ENCODE measurements at places on chromosomes 5 and 9. TPM values are rescaled to one million over a fixed set of nuclear protein-coding genes. Genes with fewer than 3 reads are reported as not detected.

PCDH12 gene
- 8.2 TPM for total RNA-seq

GRCh38 chr5:206406-206805 lies 11.5 kb downstream of the CCDC127 start:
- no peak for DNase-seq

DNA sequence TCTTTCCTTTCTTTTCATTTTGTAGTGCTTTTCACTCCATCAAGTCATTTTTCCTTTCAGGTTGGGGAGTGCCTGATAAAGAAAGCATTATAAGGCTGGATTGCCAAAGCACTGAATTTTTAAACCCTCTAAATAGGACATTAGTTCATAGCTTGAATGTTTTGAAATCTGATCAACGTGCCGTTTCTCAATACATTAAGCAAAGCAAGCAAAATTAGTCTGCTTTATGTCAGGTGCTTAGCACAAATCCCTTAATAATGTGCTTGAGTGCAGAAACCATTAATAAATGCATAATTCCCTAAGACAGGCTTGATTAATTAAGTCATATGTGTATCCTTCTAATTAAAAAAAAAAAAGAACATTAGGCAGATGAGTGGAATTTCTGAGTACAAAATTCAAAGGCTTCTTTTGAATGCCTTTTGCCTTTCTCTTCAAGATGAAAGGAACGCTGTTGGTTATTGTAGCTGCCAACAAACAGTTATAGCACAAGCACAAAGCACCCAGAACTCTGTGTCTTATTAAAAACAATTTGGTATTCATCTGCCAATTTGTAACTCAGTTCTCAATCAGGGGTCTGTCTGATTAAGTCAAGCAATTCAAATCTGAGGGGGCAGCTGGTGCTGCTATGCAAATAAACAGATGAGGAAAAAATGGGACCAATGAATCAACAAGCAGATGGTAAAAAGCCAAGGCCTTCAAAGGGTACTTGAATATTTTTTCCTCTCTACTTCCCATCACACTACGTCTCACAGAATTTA lies 233.7 kb downstream of the TLE1 start:
- DNase-seq = no peak

GRCh38 chr5:16137177-16137576 lies 42.4 kb downstream of the MARCHF11 start:
- no peak for DNase-seq

GNA14 gene
- 1.6 TPM for total RNA-seq

DNA sequence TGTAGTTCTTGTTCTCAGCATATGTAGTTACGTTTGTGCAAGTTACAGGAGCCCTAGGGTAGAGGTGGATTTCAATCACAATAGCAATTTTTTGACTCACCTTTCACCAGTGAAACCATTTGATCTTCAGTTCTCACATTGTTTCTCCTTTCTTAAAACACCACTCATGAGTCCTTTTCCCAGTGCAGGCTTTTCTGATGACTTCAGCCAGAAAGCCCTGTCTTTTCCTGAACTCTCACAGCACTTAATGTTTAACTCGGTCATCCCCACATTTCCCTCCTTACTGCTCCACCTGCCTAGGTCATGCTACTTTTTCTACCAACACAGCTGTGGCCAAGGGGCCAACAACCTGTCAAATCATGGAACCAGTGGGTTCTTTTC lies 37.9 kb downstream of the ARHGEF28 start:
- no peak for DNase-seq

- DNase-seq = no peak
Measured at GRCh38 chr5:95369782-95370181, 21.4 kb upstream of the FAM81B start.
